ENCODE measurements at places on chromosomes 16 and 17. TPM values are rescaled to one million over a fixed set of nuclear protein-coding genes. Genes with fewer than 3 reads are reported as not detected.

DNA sequence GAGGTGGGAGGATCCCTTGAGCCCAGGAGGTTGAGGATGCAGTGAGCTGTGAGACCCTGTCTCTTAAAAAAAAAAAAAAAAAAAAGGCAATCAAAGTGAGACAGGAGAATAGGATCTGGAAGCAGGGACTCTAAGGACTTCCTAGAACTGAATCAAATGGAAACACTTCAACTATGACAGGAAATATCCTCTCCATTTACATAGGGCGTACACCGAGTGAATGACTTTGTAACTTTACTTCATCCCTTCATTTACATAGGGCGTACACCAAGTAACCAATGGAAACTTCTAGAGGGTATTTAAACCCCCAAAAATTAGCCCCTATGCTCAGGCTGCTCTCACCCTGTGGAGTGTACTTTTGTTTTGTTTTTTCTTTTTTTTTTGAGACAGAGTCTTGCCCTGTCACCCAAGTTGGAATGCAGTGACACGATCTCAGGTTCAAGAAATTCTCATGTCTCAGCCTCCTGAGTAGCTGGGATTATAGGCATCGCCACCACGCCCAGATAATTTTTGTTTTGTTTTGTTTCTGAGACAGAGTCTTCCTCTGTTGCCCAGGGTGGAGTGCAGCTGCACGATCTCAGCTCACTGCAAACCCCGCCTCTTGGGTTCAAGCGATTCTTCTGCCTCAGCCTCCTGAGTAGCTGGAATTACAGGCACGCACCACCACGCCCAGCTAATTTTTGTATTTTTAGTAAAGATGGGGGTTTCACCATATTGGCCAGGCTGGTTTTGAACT lies 9.6 kb upstream of the PRPSAP1 start:
- DNase-seq = no peak

- DNase-seq = no peak
These were observed 17.6 kb downstream of the CCDC42 start for GRCh38 chr17:8726941-8727555.

GRCh38 chr17:40473573-40474365 lies 27.7 kb downstream of the TNS4 start:
- DNase-seq = no peak

GRCh38 chr17:46884552-46884951 lies 33.2 kb downstream of the WNT9B start:
- no peak for DNase-seq

DNA sequence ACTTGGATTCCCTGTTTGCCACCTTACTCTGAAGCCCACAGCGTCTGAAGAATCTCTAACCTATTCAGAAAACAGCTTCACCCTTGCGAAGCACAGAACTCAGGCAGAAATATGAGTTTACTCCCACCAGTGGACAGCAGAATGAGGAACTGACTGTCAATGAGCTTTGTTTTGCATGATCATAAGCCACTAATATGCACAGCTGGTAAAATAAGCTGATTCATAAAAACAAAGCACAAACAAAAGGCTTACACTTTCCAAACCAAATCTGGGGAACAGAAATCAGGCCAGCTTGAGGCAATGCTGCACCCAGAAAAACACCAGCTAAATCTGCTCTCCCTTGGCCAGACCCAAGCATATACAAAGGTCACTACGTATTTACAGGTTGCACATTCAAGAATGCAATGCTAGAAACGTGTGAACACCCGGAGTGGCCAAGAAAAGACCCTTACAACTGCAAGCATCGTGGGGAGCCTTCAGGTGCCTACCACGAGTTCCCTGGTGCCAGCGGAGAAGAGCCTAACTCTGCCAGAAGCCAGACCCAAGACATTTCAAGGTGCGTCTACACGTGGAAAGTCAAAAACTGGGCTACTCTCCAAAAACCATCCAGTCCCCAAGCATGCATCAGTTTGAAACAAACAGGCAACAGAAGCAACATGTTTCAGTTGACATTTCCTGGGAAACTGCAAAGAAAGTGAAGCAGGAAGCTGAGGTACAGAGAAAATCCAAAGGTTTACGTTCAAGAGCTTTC lies 207.1 kb downstream of the ZFHX3 start:
- DNase-seq = no peak

DNA sequence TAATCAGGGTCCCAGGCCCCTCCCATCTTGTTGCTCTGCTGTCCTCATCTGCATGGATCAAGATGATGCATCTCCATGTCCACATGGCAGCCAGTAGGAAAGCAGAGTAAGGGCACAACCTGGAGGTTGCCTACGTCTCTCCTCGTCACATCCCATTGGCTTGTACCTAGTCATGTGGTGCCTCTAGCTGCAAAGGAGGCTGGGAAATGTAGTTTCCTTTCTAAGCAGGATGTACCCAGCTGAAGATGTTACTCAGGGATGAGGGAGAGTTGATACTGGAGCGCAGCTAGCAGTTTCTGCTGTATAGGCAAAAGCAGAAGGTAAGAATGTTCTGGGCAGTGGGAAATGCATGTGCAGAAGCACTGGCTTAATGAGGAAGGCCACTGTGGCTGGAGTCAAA lies 20.8 kb downstream of the ABCC1 start:
- DNase-seq = no peak

DNA sequence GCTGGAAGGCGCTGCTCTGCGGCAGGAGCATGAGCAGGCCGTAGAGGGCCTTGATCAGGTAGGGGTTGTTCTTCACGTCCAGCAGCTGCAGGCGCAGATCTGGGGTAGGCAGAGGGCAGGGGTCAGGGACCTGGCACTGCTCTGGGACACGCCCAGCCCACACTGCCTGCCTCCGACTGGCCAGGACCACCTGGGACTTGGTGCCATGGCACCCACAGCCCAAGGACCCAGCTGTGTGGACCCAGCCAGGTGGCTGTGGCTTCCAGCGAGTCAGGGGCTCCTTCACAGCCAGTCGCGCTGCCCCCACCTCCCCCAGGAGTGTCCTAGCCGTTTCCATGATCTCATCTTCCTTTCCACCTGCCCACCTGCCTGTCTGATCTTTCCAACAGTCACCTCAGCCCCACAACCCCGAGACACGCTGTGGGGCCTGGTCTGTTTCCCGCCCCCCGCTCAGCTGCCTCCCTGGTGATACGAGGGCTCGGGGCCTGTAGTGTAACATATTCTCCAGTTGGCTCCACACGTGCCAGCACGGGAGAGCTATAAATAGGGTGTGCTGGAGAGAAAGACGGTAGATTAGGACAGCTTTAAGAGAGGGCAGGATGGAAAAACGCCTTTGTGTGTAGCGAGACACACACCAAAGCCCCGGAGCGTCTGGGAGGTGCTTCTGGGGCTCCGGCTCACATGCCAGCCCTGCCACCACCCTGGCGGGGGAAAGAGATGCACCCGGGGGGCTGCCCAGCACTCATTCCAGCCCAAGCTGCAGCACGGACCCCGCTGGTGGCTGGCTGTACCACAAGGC lies 7.2 kb upstream of the MTSS2 start:
- no peak for DNase-seq

Gene NLRC5
- 19.6 TPM for total RNA-seq

Gene SPATA22
- total RNA-seq = not detected

DNA sequence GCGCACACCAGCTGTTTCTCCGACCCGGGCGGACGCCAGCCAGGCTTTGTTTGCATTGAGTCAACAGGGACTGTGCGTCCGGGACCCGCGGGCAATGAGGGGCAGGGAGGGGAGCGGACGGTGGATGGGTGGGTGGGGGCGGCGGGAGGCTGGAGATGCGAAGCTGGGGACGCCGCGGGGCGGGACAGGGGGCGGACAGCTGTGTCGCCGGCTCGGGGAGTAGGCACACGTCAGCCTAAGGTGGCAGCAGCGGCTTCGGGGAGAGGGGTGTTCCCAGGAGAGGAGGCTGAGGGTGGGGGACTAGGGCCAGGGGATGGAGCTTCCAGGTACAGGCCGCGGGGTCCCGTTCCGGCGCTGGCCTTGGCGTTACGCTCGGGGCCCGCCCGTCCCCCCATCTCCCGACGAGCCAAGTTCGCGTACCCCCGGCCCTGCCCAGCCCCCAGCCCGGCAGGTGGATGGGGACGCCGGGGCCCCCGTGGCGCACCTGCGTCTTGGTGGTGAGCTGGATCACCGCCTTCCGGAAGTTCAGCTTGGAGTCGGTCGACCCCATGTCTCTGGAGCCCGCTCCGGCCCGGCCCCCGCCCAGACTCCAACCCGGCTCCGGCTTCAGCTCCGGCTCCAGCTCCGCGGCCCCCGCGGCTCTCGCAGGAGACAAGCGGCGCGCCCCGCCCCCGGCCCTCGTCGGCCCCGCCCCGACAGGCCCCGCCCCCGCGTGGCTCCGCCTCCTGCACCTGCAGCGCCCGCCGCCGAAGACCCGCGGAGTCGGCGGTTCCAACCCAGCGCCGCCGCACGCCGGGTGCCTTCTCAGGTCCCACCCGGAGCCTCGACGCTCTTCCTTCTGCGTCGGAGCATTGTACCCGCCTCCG lies at the start of gene HID1:
TSS of gene HID1 (minus strand) at position 653 of the 866 bp plus-strand sequence. CDS start at position 550, 103 bp downstream.
- DNase-seq = no peak

DNA sequence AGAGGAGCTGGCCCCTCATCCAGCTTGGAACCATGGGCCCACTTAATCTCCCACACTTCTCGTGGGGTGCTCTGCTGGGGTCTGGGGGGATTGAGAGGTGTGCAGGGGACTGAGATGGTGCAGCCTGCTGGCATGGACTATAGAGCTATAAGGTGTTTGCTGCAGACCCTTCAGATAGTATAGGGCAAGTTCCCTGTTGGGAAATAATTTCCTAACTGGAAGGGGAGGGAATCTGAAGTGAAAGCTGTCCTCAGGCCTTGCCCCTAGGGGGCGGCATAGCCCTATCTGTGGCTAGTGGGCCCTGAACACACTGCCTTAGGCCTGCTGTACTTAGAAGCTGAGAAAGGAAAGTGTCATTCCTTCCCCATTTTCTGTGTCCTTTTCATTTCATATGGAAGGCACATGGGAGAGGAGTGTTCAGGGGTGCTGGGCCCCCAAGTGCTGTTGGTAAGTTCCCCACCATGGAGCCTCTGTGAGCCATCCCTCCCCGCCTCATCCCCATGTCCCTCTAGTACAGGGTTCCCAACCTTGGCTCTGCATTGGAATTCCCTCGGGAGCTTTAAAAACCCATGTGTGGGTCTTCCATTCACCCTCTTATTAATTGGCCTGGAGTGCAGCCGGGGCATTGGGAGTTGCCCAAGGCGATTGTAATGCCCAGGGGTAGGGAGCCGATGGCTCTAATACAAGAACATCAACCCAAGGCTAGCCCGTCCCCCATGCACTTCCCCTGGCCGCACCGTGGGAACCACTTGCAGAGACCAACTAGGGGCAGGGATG lies 19.7 kb downstream of the GOSR2 start:
- DNase-seq = peak; percentile 59

GRCh38 chr17:50765454-50766221 lies 1.7 kb downstream of the ANKRD40CL start:
- DNase-seq = no peak

All from HFFc6 (cell line).